ENCODE measurements at places on chromosomes 7 and 10.

DNA sequence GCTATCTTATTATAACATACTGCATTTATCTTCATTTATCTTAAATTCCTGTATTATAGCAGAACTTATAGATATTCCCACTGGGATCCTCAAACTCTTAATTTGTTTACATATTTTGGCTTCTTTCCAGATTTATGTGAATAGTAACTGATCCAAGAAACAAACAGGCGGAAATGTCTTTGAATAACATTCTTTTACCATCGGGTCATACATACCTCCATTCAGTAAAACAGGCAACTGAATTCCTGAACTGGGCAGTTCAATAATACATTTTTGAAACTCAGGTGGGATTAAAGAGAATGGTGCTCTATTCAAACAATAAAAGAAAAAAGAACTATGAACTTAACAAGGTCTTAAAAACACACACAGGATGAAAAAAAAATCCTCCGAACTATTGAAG, 337.4 kb downstream of the CRPPA start:
- DNase-seq: peak; percentile 66

GRCh38 chr10:12703813-12704212, 297.7 kb downstream of the CCDC3 start:
- DNase-seq: peak; percentile 87

DNA sequence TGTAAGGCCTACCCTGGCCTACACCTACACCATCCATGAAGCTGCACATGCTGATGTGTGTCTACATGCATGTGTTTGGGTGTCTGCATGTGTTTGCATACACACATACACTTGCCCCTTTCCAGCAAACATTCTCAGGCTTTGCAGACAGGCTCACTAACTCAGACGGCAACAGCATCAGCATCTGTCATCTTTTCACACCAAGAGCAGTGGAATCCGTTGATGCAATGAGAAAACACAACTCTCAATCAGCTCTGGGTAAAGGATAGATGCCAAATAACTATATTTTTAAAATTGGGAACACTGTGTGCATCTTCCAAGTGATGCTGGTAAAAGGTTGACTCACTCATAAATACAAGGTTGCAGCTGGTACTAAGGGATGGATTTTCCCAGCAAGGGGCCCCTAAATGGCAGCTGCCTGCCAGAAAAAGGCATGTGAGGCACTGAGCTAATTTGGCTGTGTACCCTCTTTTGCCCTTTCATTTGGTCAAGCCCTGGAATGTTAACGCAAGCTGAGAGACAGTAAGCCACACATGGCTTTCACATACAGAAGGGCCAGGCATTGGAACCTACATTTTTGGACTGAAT, 296.3 kb upstream of the NPSR1 start:
- DNase-seq: no peak

DNA sequence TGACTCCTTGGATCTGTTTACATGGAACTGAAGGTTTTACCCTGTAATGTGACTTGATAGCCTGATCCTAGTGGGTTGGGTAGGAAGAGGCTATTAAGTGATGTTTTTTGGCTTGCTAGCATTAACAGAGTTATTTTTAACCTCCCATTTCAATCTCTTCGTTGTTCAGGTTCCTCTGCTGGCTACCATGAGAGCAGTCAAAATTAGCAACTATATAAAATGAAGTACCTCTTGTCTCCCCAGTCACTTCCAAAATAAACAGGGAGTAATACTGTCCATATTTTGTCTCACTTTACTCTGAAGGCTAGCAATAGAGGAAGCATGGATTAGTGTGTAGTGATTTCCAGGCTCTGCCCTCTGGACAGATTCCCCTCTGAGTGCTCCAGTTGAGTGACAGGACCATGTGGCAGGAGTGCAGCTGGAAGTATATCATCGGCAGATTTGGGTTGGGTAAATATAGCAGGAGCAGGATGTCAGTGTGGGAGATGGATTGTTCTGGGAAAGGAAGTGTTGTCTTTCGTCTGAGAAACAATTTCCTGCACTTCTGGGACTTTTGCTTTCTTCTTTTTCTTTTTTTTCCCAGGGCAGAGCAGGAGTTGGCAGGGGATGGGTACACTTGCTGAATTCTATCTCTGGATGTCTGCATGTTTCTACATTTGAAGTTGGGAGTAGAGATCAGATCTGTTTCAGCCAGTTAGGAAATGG, 35.2 kb downstream of the GBF1 start:
- DNase-seq: peak; percentile 53

GRCh38 chr10:116712519-116712918, 29.8 kb downstream of the HSPA12A start:
- no peak for DNase-seq

GRCh38 chr7:28246921-28247461, 66.4 kb upstream of the JAZF1 start:
- DNase-seq: no peak

- no peak for DNase-seq
Observed at GRCh38 chr10:116105264-116105663, 167.7 kb downstream of the GFRA1 start.

DNA sequence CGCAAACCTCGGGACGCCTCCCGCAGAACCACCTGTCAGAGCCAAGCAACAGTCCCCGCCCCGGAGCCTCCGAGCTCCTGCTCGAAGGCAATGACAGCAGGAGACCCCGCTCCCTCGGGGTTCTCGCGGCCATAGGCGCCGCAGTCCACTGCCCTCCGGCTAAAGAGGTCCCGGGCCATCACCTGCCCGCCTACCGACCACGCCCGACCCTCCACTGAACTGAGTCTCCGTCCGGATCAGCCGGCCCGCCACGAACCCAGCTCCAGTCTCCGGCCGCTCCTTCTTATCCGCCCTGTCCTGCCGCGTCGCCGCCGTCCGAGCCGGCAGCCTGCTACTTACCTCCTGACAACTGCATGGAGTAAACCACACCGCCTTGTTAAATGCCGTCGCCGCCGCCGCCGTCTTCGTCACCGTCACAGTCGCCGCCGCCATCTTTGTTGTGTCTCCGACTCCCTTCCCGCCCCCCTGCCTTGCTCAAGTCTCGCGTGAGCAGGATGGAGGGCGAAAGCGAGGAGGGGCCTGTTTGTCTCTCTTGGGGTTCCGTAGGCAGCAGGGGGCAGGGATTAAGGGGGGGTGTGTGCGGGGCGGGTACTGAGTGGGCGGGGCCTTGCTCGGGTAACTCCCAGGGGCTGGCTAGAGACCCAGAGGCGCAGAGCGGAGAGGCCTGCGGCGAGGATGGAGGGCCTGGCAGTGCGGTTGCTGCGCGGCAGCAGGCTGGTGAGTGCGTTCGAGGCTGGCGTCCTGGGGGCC, at the start of the genes ACADSB and IKZF5:
Gene ACADSB, plus strand, starts transcription at position 652 of the 750 bp plus-strand sequence. Its CDS starts 24 bp downstream, at position 676.
Gene IKZF5, minus strand, starts transcription at position 441 of the 750 bp plus-strand sequence. CDS start 10,170 bp downstream, outside the sequence.
- DNase-seq: peak; percentile 97

DNA sequence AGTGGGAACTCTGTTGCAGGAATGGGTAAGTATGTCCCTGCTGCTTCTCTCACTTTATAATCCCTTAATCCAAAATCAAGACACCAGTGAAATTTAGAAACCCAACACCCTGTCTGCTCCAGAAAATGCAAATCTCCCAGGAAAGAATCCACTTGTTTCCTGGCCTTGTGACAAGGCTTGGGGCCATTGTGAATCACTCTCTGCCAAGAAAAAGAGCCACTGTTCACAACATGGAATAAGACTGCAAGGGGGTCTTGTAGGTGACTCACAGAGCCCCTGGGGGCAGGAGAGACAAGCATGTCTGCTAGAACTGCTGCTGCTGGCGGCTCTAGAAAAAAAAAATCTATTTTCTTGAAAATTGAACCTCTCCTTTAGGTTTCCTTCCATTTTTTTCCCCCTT, 191.2 kb downstream of the SORCS1 start:
- no peak for DNase-seq

DNA sequence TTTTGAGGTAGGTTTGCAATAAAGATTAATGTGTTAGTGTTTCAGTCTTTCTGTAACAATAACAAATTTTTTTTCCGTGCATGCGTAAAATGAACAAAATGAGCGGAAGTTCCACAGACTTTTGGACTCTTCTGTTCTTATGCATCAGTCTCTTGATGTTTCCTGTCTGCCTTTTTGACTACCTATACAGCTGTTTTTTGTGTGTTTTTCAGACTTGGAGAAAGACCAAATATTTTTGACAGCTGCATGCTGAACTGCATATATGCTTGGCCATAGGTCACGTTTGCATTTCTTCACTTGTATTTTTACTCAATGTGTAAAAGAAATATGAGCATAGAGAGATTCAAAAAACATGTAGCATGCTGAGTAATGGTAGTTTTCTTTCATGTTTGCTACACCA, 119.3 kb downstream of the BBS9 start:
- DNase-seq: no peak

DNA sequence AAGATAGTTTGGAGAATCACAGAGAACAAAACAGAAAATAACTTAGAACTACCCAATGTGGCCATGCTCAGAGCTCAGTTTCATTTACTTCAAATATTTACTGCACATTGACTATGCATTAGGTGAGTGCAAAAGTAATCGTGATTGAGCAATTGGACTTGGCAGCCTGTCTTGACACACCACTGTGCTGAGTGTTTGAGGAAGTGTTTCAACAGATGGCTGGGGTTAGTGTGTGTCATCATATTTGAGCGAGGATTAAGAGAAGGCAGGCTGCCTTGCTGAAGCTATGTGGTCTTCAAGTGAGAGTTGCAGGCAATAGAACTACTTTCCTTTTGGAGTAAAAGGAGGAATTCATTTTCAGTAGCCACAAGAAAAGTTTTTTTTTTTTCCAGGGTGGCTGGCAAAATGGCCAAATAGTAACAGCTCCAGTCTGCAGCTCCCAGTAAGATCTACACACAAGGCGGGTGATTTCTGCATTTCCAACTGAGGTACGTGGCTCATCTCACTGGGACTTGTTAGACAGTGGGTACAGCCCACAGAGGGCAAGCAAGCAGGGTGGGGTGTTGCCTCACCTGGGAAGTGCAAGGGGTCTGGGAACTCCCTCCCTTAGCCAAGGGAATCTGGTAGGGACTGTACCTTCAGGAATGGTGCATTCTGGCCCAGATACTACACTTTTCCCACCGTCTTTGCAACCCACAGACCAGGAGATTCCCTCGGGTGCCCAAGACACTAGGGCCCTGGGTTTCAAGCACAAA, 37.6 kb downstream of the AKR1C4 start:
- DNase-seq: peak; percentile 85

- DNase-seq: no peak
Observed at GRCh38 chr10:107611115-107611514, 446.6 kb upstream of the SORCS1 start.

DNA sequence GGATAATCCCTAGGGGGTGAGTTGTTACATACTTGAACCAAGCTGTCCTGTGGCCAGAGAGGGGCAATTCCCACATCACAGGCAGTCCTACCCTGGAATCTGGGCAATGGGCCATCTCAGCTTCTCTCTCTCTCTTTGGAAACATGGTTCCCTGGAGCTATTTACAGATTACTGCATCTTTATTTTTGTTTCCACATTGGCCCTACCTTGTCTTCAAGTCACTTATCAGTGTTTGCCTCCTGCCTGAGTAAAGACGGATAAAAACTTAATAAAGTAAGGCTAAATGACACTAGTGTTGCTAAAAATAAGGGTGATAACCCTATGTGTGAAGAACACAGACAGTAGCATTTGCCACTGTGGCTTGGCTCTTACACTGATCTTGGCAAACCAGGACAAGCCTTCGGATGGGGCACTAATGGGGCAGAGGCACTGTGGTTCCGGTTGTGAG, 228.2 kb downstream of the GFRA1 start:
- no peak for DNase-seq

GRCh38 chr7:64951250-64951848, 39.5 kb downstream of the ZNF117 start:
- DNase-seq: peak; percentile 41

- DNase-seq: no peak
Observed at GRCh38 chr7:42227936-42228591, 8.9 kb downstream of the GLI3 start.

GRCh38 chr10:104333032-104333727, 5.1 kb downstream of the ITPRIP start:
- no peak for DNase-seq

DNA sequence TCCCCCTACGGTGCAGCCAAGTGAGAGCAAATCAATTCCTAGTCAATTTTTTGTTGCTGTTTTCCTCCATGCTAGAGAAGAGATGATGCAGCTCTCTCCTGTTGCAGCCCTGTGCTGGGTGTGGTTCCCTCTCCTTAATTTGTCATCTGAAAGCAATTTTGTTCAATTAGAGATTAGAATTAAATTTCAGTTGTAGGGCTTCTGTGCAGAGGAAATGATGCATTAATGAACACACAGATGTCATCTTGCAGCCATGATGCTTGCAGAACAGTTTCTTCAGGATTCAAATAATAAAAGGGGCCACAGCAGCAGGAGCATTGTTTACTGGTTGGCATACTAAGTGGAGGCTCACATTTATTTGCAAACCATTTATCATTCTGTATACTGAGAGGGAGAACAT, 266.0 kb downstream of the AUTS2 start:
- no peak for DNase-seq

DNA sequence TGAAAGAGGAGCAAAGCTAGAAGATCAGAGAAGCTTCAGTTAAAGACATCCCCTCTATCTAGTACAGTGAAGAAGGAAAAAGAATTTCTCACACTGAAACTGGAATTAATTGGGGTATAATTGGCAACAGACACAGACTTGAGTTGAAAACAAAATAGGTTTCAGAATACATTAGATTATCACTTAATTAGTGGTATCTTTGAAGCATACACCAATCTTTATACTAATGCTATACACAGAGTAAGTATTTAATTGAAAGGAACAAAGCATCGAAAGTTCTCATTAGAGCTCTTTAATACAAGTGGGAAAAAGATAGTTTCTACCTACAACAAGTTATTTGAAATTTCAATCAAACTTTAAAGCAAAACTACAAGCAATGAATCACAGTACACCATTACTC, 128.2 kb downstream of the THSD7A start:
- no peak for DNase-seq

DNA sequence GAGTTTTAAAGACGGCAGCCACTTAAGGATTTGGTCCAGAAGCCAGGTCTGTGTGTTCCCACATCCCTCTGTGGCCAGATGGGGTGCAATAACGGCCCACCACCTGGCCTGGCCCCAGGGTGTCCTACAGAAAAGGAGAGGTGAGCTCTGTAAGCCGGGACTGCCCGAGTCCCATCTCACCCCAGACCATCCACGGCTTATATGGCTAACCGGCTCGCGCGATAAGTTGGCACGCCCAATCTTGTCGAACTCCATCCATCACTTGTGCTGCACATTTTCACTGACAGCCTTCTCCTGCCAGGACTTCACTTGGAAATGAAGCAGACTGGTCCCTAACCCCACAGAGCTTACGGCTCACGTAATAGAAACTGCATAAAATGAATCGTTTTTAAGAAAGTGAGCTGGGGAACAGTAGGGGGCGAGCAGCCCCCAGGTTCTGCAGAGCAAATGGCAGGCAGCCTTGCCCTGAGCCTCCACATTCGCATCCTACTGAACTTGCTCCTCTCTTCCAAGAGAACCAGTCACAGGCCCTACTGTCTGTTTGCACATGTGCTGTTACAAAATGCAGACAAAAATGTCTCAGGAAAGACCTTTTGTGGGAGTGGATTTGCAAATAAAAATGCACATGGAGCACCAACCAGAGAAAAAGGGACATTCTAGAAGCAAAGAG, 98.2 kb downstream of the TNS3 start:
- DNase-seq: peak; percentile 27

GRCh38 chr7:100148225-100148558, 526 bp upstream of the LAMTOR4 start:
- no peak for DNase-seq
